ENCODE measurements at places on chromosomes 7 and 10.
A peak's percentile ranks its signal among the peaks of the same experiment; 100 is the strongest.

DNA sequence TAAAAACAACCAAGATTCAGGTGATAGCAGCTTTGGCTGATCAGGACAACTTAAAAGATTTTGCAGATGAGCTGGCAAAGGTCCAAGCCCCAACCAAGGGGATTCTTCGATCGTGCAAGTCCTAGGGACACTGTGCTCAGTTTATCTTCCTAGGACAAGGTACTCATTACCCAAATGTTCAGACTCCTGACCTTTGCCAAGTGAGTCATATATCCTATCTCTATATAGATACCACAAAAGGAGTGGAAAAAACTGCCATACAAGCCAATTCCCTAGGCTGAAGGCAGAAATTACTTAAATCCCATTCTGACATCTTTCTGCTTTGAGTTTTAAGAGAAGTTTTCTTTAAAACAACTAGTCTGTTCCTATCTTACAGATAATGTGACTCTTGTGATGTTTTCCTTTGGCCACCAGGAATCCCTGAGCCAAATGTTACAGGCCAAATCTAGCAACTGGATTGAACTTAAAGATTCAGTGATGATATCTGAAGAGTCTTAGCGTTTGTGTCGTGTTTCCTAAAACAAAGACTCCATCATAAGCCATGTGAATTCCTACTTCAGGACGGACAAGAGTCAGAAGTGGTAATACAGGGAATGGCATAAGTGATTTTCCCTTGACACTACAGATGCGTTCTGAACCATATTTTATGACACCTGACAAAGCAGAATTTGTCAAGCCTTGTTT lies 142.6 kb upstream of the ASAH2 start:
- no peak for DNase-seq

GRCh38 chr7:65251851-65252620 lies 121.6 kb upstream of the ZNF92 start:
- no peak for DNase-seq

DNA sequence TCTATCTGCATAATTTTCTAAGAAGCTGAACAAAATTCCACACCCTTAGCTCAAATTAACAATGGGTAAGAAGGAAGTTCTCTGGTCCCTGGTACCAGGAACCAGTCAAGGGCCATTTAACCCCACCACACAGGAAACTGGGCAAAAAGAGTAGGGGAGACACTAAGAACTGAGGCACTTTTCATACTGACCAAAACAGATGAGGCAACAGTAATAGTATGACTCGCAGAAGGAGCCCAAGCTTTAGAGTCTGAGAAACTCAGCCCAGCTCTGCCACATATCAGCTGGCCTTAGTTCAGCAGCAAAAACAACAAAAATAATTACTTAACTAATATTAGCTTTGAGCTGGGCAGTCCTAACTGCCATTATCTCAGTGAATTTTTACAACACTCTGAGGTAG lies 221.2 kb downstream of the FAM107B start:
- no peak for DNase-seq

- no peak for DNase-seq
Measured at GRCh38 chr7:70787286-70787685, 344.7 kb upstream of the GALNT17 start.

GRCh38 chr7:92282930-92283329 lies 37.2 kb downstream of the ANKIB1 start:
- DNase-seq: no peak

- DNase-seq: no peak
Measured at GRCh38 chr7:3112479-3113134, 68.9 kb upstream of the CARD11 start.

- no peak for DNase-seq
Measured at GRCh38 chr10:124705381-124705740, 38.8 kb downstream of the FAM53B start.

- DNase-seq: peak; percentile 78
Measured at GRCh38 chr10:4725917-4726606, 99.9 kb upstream of the AKR1E2 start.
